ENCODE measurements at places on chromosomes 16 and 17.
A peak's percentile ranks its signal among the peaks of the same experiment; 100 is the strongest.

DNA sequence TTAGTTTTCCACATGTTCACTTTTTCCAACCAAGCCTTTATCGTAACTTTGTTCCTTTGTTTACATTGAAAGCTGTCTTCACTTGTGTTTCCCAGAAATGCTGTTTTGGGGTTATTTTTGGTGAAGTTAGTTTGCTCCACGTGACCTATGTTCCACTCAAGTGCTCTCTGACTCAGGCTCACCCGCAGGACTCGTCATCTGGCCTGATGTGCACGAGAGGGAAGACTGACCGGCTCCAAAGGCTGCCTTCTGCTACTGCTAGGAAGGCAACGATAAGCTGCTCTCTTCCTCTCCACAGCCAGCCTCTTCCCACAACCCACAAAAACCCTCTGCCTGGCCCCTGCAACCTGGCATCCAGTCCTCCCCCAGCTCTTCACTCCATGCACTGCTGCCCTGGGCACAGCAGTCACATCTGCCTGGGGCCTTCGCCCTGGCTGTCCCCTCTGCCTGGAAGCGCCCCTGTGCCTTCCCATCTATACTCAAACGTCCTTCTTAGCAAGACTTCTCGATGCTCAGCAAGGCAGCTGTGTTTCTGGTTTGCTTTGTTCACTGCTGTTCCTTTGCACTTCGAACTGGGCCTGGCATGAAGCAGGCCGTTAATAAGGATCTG lies 28.0 kb downstream of the ZCCHC14 start:
- peak; percentile 75 for DNase-seq

DNA sequence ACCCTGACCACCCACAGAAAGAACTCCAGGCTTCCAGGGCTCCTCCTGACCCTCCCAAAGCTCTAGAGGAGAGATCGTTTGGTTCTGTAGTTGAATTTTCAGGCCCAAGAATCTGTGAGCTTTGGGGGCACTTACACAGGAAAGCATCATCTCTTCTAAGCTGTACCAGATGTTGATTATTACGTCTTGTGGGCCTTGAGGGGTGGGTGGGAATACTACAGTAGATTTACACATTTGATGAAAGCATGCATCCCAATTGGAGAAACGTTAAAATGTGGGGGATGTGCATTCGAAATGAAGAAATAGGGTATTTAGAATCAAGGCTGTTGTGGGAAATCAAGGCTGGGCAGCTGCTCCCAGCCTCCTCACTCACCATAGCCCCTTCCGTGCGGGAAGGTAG lies 61.9 kb downstream of the MGAT5B start:
- DNase-seq = no peak

GRCh38 chr17:6591599-6592158 lies 35.3 kb upstream of the PITPNM3 start:
- peak; percentile 40 for DNase-seq

DNA sequence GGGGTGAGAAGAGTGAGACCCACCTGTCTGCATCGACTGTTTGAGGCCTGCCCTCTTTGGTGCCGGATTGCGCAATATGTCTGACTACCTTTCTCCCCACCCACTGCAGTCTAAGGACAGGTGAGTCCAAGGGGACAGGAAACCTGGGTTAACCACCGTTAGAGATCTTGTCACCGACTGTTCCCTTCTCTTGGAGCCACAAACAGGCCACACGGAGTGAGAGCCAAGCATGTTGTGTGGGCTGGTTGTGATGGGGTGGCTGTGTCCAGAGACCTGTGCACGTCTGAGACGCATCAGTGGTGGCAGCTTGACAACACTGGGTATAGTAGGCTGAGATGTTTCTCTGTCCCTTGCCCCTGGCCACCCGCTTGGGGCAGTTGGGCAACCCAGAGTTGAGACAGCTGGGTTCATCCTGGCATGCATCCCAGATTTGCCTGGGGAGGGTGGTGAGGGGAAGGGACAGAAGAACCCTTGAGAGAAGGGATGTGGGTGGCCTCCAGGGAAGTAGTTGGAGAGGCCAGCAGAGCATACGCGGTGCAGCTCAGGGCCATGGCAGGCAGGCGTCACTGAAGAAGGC lies 21.4 kb downstream of the MPRIP start:
- no peak for DNase-seq

- no peak for DNase-seq
These were observed 20.8 kb upstream of the PPM1E start for GRCh38 chr17:58734811-58735210.

- DNase-seq = no peak
These were observed 11.3 kb upstream of the GCSH start for GRCh38 chr16:81107511-81107910.

DNA sequence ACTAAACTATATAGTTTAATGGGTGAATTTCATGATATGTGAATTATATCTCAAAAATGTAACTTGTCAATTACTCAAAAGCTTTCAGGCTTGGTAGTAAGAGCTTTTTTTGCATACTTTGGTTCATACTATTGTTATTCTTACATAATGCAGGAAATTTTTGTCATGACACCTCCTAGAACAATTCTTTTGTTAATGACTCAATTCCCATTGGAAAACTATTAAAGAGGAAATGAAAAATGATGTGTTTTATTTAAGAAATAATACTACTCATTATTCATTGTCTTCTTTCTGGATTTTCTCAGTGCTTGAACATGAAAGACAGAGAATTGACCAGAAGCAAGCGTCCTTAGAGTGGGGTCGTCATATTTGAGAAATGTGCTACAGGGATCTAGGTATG lies 196.4 kb upstream of the KCNJ16 start:
- no peak for DNase-seq

DNA sequence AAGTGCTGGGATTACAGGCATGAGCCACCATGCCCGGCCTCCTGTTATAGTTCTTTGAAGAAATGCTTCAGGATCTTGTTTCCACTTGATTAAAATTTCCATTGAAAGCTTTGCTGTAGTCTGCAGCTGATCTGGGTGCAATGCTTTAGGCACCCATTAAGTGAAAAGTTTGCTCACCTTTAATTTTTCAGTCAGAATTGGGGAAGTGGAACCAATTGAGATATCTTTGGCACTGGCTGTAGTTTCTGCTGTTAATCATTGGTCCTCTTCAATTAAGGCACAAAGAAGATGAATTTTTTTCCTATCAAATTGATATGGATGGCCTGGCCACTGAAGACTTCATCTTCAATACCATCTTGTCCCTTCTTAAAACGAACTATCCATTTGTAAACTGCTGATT lies 336.1 kb upstream of the TBX2 start:
- DNase-seq = no peak

DNA sequence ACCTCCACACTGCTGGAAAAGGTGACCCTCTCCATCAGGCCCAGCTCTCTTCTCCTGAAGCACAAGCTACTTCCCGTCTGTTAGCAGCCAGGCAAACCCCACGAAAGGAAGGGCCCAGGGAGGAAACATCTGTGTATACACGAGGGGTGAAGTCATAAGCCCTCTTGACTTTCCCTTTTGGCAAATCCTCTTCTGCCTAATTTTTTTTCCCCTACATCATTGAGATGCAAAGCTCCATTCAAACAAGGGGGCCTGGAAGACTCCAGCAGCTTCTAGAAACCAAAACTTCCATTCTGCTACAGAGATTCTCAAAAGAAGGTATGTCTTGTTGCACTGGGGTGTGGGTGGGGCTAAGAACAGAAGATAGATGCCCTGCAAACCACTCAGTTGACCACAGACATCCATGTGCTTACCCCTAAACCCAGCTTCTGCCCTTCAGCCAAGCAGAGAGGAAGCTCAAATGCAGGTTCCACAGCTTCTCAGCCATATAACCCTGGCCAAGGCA lies 145.6 kb upstream of the RCVRN start:
- DNase-seq = no peak

- no peak for DNase-seq
These were observed 345.2 kb upstream of the TBX2 start for GRCh38 chr17:61054436-61054835.

DNA sequence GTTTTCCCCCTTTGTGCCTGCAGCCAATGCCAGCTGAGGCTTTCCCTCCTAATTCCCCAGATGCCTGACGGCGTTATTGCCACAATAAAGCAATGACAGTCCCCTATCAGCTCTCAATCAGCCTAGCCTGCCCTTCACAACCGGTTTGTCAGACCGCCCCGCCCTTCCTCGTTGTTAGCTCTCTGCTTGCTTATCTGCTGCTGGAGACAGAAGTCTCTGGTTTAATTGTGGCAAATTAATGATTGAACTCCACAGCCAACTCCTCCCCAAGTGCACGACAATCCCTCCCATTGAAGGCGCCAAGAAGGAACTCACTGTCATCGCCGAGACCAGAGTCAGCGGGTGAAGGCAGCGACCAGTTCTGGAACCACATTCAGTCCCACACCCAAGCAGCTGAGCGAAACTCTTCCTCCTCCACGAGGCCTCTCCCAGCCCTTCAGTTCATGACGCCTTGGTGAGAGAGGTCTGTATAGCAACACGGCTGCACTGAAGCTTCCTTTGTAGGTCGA lies 474.4 kb downstream of the SLC39A11 start:
- no peak for DNase-seq

GRCh38 chr16:1327619-1327947 lies 5.9 kb upstream of the BAIAP3 start:
- no peak for DNase-seq

- DNase-seq = no peak
These were observed 914 bp downstream of the MAP1LC3B start for GRCh38 chr16:87392821-87393679.

GRCh38 chr17:36188891-36189306 lies 7.7 kb downstream of the CCL3L1 start:
- no peak for DNase-seq

DNA sequence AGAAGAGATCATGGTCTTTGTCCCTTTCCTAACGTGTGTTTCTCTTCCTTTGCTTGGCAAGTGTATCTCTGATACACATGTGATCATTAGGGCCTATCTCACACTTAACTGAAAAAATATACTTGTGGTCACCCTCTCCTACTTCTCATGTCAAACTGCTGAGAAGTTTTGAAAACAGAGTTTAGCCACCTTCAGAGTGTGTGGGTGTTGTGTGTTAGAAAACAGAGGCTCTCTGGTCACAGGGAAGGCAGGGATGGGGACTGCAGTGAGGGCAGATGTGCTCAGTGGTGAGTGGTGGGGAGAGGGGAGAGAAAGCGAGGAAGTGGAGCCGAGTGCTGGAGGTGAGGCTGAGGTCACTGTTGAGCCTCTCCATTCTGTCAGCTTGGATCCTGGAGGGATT lies 29.4 kb downstream of the GRB7 start:
- no peak for DNase-seq

GRCh38 chr16:72620348-72620747 lies 427.6 kb downstream of the ZFHX3 start:
- DNase-seq = no peak

- no peak for DNase-seq
These were observed 88.8 kb downstream of the IRF8 start for GRCh38 chr16:85987750-85988078.

GRCh38 chr17:80980397-80981061 lies 11.1 kb upstream of the CHMP6 start:
- DNase-seq = no peak

GRCh38 chr17:51238255-51238887 lies 21.5 kb downstream of the MBTD1 start:
- DNase-seq = no peak

GRCh38 chr16:70627696-70628095 lies 18.7 kb upstream of the IL34 start:
- no peak for DNase-seq

DNA sequence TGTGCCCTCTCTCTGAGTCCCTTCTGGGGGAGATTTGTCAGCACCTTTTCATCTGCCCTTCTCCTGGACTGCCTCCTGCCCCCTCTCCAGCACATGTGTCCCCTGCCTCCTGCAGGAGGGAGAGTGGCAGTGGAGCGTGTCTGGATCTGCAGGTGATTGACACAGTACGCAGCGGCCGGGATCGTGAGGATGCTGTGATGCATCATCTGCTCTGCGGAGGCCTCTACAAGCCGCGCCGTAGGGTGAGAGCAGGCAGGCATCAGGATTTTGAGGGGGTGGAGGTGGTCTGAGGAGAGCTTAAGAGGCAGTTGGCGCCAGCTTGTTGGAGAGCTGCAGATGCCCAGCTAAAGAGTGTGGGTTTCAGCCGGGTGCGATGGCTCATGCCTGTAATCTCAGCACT lies 10.9 kb downstream of the SLC9A5 start:
- DNase-seq = no peak

GRCh38 chr16:53309457-53309856 lies 124.8 kb upstream of the RBL2 start:
- no peak for DNase-seq

GRCh38 chr17:77458202-77459017 lies 317.6 kb downstream of the SEC14L1 start:
- no peak for DNase-seq

DNA sequence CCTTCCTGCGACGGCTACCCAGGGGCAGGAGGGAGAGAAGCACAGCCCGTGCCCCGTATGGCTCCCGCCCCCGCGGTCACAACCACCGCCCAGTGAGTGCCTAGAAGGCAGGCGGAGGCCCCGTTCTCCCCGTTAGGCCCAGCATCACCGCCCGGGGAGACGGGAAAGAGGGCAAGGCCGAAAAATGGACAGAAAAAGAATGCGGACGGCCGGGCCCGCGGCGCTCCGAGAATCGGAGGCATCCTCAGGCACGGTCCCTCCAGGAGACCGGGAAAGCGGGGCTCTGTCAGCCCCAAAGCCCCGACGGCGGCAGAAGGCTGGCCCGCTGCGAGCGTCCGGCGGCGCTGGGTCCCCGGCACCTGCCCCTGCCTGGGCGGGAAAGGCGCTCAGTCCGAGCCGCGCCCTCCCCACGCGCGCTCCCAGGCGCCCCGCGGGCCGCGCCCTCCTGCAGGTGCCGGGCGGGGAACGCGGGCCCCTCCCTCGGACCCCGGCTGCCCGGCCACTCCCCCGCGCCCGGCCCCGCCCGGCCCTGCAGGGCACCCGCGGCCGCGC lies 407 bp downstream of the MCRIP1 start:
- no peak for DNase-seq

- no peak for DNase-seq
These were observed 855 bp downstream of the TUFM start for GRCh38 chr16:28845293-28845692.

GRCh38 chr17:43667506-43667905 lies 5.8 kb upstream of the MEOX1 start:
- no peak for DNase-seq

- no peak for DNase-seq
These were observed 59.0 kb downstream of the VMP1 start for GRCh38 chr17:59766491-59766890.

GRCh38 chr17:73669771-73670170 lies 25.5 kb upstream of the SDK2 start:
- DNase-seq = no peak

- DNase-seq = no peak
These were observed 8.6 kb downstream of the CCDC102A start for GRCh38 chr16:57527610-57528360.

DNA sequence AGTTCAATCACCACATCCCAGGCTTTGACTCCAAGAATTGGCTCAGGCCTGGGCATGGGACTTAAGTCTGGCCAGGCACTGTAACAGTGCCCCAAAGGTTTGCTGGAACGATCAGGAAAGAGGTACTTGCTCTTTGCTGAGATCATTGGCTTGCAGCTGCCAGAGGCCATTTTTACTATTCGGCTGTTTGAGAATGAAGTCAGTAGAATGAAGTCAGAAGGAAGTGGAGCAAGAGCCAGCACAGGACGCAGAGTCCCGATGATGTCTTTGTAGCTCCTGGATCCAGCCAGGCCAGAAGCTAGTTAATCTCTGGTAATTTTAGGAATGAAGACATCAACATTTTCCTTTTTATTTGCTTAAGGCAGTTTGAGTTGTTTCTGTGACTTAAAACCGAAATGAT lies 195.5 kb downstream of the RAB11FIP4 start:
- DNase-seq = no peak

Measured in BJ (cell line).